ENCODE measurements at places on chromosomes 12 and 14.

GRCh38 chr14:104284636-104285507, 146.5 kb downstream of the KIF26A start:
- no peak for DNase-seq

GRCh38 chr12:107515446-107515958, 170.1 kb upstream of the PWP1 start:
- DNase-seq = no peak

DNA sequence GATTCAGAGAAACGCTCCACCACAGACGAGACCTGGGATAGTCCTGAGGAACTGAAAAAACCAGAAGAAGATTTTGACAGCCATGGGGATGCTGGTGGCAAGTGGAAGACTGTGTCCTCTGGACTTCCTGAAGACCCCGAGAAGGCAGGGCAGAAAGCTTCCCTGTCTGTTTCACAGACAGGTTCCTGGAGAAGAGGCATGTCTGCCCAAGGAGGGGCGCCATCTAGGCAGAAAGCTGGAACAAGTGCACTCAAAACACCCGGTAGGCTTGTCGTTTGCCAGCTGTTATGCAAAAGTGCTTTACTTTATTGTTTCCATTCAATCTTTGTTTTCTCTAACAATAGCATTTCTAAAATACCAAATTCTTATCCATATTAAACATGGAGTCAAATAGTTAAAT, 287.3 kb downstream of the NAV3 start:
- no peak for DNase-seq

DNA sequence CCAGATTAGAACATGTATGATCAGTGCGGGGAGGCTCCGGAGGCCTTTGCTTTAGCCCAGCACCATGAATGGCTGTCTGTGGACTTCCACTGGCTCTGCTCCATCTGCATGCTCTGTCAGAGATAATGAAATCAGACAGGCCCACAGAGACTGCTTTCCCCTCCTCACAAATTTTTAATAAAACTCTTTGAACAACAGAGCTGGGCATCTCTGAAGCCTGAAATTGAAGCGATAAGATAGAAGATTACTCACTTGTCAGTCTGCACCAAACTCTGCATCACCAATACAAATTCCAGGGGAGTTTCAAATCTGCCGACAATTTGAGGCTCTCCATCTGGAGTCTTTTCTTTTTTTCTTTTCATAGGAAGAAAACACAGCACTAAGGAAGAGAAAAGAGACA, 110.0 kb downstream of the DYRK2 start:
- DNase-seq = no peak

- no peak for DNase-seq
These were observed 193.8 kb downstream of the SYT1 start for GRCh38 chr12:79058342-79058741.

DNA sequence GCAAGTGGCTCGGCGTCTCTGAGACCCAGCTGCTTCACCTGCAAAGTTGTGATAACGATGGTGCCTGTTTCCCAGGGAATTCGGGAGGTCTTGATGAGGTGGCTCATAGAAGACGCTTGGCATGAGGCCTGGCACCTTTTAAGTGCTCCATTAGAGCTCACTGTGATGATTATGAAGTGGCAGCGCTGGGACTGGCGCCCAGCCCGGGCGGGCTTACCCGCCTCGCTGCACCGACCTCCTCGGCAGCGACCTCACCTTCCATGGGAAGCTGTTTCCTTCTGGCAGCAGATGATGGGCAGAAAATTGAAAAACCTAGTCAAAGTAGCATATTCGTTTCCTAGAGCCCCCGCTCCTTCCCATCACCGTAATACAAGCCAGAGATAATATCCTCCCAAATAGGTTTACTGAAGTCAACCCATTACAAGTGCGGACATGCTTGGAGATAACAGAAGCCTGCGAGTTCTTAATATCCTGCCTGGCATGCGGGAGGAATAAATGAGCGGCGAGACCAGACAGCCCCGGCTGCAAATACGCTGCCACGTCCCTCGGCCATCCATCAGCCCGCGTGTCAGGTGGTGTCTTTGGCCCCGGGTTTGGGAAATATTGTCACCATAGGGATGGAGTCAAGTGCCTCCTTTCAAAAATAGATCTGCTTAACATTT, 35.2 kb upstream of the DLK1 start:
- DNase-seq = no peak

DNA sequence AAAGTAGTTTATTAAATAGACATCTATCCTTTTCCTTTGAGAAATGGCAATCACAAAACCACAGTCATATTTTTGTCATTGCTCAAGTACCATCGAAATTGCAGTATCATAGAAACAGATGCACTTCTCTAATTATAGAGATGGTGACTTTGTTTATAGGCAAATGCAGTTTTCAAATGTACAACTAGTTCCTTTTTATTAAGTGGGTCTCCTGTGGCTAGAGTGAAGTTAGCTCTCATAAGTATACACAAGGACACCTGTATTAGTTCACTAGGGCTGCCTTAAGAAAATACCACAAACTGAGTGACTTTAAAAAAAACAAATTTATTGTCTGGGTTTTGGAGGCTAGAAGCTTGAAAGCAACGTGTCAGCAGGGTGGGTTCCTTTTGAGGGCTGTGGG, 62.8 kb downstream of the OTOGL start:
- no peak for DNase-seq

DNA sequence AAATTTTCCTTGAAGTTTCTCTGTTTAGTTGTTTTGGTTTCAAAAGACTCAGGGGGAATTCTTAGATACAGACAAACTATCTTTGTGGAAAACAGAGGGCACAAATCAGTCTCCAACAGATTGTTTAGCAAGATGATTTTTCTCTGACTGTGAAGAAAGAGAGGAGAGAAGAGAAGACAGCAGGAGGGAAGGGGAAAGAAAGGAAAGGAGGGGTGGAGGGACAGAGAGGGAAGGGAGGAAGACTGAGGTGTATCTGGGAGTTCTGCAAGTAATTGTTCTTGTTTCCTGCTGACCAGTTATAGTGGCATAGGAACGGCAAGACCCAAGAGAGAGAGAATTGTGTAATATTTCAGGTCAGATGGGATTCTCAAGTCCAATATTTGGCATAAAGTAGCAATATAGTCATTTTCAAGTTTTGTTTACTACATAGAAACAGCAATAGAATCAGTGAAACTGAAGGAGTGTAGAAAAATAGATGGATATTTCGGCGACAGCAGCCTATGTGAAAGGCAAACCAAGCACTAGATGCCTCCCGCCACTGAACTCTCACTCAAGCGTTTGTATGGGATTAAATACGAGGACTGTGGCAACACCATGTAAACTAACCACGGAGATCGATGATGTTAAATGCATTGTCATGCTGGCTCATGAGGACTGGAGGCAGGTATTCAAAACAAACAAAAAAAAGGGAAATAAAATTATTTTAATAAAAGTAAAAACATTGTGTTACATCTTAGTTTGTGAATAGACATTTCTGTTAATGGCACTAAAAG, 342.5 kb downstream of the SLC16A7 start:
- DNase-seq = no peak

DNA sequence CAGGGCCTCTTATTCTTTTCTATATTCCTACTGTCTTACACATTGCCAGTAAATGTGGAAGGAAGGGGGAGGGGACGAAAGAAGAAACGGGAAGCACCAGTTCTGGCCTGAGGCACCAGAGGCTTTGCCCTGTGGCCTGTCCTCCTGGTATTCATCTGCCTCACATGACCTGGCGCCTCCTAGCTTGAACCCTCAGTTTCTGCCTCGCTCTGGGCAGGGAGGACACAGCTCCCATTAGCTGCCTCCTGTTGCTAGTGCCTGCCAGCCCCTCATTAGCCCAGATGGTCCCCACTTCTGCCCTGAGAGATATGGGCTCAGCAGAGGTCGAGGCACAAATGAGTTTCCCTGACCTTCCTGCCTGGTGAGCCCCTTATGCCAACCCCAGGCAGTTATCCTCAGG, 3.0 kb upstream of the PLEKHG6 start:
- DNase-seq = no peak

All from activated T-helper 1 cell treated with Interleukin-2 at 50 U/mL for 16 hours (primary cell).